ENCODE measurements at places on chromosomes 3 and 15.

DNA sequence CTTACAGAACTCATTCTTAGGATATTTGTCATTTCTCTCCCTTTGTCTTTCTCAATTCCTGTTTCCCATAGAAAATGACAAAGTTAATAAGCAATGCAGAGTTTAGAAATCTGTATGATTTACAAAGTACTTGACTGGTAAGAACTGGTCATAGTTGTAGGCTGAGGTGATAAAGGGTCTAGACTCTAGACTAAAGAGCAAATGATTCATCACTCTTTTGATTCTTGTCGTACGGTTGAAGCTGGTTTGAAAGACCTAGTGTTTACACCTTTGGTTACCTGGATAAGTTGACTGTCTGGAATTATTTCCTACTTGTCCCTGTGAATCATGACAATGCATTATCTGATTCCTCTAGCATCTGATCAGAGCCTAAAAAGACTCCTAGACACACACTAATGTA lies 58.9 kb upstream of the TP63 start:
- no peak for DNase-seq

- DNase-seq, result no peak
Observed at GRCh38 chr3:187274315-187274976, 17.1 kb downstream of the MASP1 start.

DNA sequence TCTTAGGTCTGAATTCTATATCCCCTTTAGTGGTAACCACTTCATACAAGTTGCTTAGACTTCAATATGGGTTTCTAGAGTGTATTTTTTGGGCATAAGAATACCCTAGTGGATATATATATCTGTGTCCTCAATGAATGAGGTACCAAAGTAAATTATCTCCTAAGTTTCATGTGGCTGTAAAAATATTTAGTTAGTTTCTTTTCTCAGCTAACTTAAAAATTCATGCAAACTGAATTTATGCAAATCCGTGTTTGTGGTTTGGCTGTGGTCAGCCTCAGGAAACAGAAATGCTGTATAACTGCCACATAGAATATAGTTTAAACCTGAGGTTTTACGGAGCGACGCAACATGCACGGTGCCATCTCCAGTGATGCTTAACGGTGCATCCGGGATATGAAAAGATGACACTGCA lies 80.3 kb downstream of the PEX5L start:
- DNase-seq, result no peak

GRCh38 chr3:159795681-159796175 lies 192.9 kb upstream of the IL12A start:
- no peak for DNase-seq

DNA sequence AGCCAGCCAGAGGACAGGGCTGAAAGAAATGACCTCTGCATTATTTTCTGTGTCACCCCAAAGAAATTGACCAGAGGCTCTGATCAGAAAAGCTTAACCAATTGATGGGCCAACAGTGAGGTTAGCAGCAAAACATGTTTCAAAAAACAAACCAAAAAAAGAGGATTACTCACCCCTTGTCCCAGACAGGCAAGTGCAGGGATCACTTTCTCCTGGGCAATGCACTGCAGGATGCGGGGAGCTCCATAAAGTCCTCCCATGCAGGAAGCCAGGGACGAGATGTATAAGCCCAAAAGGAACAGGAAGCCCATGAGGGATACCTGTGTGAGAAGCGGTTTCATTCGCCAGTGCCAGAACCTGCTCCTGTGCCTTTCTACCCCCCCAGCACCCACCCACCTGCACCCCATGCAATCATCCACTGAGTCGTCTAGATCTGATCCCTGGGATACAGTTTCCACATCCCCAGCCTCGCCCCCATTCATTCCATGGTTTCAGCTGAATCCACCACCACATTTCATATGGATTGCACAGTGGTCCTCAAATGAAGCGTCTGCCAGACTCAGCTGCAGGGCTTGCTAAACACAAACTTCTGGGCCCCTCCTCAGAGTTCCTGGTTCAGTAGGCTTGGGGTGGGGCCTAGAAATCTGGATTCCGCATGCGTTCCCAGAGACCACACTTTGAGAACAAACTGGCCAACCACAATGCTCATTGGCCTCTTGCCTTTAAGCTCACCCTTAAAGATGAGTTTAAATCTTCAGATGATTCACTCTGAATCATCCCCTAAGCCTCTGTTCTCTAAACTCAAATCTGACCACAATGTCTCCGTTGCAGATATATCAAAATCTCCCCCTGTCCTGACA lies 54.4 kb upstream of the HEG1 start:
- DNase-seq, result no peak

DNA sequence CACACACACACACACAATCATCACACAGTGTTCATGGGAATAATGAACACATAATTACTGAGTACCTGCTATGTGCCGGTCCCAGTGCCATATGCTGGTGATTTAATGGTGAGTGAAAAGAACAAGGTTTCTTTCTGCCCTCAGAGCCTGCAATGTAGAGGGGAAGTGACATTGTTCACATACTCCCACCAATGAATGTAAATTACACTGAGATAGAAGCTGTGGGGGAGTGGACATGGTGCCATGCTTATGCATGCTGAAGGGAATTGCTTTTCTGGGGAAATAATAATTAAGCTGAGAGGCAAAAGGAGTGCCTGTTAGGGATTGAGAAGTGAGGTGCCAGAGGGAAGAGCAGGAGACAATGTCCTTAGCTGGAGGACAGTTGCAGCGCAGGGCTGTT lies 175.1 kb downstream of the MFSD1 start:
- DNase-seq, result no peak

DNA sequence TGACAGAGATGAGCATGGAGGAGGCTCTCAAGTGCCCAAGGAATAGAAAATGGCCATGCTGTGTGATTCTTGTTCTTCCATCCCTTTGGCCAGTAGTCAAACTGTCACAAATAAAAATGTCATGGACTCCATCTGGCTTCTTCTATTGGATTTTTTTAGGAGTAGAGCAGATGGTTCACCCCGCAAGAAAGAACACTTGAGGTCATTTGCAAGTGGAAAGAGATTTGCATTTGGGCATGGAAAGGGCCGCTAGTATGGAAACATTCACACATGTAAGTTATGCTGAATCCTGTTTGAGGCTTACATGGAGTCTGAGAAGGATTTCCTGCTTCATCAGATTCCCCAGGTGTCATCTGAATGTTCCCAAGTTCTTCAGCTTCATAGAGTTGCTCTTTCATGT lies 53.1 kb upstream of the CFAP161 start:
- DNase-seq, result no peak

GRCh38 chr3:127213381-127213918 lies 20.5 kb downstream of the PRR23E start:
- no peak for DNase-seq

DNA sequence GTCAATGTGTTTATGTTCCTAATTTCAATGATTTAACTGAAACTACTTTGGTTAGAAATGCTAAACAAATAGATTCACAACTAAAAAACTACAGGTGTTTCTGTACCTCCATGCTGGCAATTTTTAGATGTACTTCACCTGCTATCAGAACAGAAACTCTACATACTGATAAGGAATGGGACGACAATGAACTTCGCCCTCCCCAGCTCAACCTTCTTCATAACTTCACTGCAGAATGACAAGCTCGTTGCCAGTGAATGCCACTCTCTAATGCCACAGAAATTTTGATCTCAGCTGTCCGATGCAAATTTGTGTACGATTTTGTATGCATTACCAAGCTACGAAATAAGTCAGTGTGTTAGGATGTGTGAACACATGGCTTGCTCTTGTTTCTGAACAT lies 133.4 kb downstream of the FOXP1 start:
- DNase-seq, result no peak

- DNase-seq, result no peak
Observed at GRCh38 chr3:64353226-64353625, 128.0 kb upstream of the PRICKLE2 start.

DNA sequence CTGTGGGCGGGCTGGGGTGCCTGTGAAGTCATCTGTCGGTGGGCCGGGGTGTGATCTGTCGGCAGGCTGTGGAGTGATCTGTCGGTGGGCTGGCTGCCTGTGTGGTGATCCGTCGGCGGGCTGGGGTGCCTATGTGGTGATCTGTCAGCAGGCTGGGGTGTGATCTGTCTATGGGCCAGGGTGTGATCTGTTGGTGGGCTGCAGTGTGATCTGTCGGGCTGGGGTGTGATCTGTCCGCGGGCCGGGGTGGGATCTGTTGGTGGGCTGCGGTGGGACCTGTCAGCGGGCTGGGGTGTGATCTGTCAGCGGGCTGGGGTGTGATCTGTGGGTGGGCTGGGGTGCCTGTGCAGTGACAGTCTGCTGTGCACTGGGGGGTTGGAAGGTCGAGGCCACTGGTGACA lies 204.5 kb downstream of the XXYLT1 start:
- DNase-seq, result no peak

DNA sequence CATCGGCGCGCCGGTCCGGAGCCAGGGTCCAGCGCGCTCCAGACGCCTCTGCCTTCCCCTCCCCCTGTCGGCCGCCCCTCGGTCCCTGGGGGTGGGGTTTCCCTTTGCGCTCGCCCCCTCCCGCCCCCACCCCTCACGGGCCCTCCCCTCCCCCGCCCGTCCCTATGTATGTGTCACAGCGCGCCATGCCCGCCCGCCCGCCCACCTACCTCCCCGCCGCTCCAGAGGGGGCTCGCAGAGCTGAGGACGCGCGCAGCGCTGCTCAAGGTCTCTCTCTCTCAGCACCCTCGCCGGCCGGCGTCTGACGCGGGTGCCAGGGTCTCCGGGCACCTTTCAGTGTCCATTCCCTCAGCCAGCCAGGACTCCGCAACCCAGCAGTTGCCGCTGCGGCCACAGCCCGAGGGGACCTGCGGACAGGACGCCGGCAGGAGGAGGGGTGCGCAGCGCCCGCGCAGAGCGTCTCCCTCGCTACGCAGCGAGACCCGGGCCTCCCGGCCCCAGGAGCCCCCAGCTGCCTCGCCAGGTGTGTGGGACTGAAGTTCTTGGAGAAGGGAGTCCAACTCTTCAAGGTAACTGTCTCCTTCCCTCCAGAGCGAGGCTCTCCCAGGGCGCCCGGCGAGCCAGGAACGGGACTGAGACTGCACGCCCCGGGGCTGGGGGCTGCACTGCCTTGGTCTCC lies at the start of gene ACAN:
ACAN (plus strand) TSS at position 196 of the 679 bp plus-strand sequence. CDS start 32,771 bp downstream, outside the sequence.
- DNase-seq, result no peak

GRCh38 chr3:51985063-51985462 lies 1.7 kb downstream of the ACY1 start:
- DNase-seq, result no peak

DNA sequence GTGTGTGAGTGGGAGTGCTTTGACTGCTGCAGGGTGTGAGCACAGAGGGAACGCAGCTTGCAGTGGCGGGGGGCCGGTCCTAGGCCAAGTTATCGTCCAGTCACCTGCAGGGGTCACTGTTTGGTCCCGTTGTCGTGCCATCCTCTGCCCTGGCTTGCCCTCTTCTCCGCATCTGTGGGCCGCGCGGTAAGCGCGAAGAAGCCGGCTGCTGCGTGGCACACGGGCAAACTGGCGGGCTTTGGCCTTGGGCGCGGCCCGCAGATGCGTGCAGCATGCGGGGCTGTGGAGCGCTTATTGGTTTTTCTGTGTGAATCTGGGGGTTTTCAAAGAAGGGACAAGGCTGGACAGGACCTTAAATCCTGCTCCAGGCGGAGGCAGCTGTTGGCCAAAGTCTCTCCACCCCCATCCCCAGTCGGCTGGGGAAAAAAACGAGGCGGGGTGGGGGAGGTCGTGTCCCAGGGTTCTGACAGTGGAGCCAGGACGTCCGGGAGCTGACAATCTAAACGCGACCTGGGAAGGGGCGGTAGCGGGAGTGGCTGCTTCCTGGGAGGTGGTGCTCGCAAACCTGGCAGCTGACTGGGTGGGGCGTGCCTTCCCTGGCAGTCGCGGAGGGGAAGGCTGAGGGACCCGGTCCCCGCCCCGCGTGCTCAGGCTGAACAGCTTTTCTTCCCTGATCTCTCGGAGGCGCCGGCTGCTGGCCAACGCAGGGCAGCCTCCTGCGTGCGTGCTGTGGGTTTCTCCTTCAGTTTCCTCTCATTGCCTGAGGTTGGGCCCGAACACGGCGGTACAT lies 39.7 kb upstream of the VEPH1 start:
- no peak for DNase-seq

Data from activated CD4-positive, alpha-beta T cell treated with anti-CD3 and anti-CD28 coated beads, Interleukin-2, amount 50 U/mL, for 4 hours (primary cell).